ENCODE measurements at places on chromosomes 2 and 18. TPM values are rescaled to one million over a fixed set of nuclear protein-coding genes. Genes with fewer than 3 reads are reported as not detected.
A peak's percentile ranks its signal among the peaks of the same experiment; 100 is the strongest.

GRCh38 chr2:169928463-169928864 is 101.2 kb downstream of the UBR3 start:
- DNase-seq = peak; percentile 61

DNA sequence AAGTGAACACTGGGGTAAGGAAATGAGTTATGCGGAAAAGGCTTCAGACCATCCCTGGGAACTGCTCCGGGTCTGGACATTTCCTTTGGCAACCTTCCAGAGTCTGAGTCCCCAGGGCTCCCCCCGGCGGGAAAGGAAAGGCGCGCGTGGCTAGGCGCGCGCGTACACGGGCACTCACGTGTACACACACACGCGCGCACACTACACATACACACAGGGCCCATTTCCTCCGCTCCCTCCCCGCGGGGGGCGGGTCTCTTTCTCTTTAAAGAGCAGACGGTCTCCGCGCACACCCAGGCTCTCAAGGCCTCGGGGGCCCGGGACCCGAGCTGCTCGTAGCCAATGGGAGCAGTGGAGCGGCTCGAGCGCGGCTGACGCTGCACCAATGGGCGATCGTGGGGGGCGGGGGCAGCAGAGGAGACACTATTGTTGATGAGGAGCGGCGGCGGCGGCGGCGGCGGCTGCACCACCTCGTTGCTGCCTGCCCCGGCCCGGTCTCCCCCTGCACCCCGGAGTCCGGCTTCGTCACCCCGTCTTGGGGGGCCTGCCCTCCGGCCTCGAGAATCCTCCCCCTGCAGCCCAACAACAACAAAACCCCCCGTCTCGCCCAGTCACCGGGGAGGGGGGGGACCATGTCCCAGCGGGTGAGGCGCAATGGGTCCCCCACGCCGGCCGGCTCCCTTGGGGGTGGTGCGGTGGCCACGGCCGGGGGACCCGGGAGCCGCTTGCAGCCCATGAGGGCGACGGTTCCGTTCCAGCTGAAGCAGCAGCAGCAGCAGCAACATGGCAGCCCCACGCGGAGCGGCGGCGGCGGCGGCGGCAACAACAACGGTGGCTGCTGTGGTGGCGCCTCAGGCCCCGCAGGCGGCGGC is at the start of gene FAM117B:
Gene FAM117B, plus strand, starts transcription at position 414 of the 872 bp plus-strand sequence. Its CDS starts 219 bp downstream, at position 633.
- peak; percentile 99 for DNase-seq

- no peak for DNase-seq
Observed at GRCh38 chr2:60488291-60488690, 65.2 kb downstream of the BCL11A start.

DNA sequence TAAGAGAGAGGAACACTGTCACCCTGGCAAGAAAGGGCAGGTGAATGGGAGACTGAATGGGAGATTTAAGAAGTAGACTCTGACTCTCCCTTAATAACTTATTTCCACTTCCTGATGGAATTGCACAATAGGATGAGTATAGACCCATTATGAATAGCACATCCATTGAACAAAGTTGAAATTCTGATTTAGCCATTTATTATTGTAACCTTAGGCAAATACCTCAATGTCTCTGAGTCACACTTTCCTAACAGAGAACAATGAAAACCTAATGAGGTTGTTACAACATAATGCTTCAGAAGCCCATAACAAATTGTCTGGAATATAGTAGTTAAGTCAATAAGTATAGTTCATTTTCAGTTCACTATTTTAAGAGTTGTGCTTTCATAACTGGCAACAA is 78.9 kb downstream of the NRXN1 start:
- DNase-seq = peak; percentile 20

DNA sequence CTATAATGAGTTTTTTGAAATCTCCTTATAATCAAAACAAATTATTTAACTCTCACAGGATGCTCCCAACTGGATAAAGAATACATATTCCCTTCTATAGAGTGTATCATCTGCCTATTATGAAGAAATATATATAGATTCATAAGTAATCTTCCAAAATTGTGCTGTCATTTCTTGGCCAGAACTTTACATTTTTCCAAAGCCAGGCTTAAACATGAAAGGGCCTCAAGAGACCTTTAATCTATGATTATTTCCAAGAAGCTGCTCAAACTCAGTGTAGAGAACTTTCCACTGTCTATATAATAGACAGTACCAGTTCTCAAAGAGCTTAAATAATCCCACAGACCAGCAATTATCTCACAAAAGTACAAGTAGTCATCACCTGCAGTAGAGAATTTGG is 211.0 kb downstream of the AKAIN1 start:
- no peak for DNase-seq

The TPO gene
- not detected for total RNA-seq

The GAD1 gene
- 0.13 TPM for total RNA-seq

The GBX2 gene
- not detected for total RNA-seq

The DSG1 gene
- not detected for total RNA-seq

The HES6 gene
- total RNA-seq = 0.86 TPM

The HNMT gene
- 2.7 TPM for total RNA-seq

The ZSWIM2 gene
- total RNA-seq = not detected

The COLEC12 gene
- 25.9 TPM for total RNA-seq

All from GM23248 (cell line).